ENCODE measurements at places on chromosomes 12 and 14.

- no peak for DNase-seq
These were observed 77.8 kb upstream of the MAX start for GRCh38 chr14:65179918-65180724.

DNA sequence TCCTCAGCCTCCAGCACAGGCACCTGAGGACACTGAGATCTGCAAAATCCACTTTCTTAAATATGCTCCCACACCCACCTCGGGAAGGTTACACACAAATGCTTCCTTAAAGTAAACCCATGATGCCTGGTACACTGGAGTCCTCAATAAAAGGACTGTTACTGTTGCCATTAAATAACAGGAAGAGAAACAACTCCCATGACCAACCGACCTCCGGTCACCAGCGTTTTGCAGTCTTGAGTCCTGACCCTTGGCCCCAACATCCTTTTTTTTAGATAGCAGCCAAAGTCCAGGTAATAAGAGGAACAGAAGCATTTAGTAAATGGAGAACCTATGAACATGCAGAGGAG is 42.4 kb downstream of the ITPK1 start:
- DNase-seq: no peak

GRCh38 chr14:58066115-58066514 is 85.9 kb downstream of the ARMH4 start:
- DNase-seq: no peak

DNA sequence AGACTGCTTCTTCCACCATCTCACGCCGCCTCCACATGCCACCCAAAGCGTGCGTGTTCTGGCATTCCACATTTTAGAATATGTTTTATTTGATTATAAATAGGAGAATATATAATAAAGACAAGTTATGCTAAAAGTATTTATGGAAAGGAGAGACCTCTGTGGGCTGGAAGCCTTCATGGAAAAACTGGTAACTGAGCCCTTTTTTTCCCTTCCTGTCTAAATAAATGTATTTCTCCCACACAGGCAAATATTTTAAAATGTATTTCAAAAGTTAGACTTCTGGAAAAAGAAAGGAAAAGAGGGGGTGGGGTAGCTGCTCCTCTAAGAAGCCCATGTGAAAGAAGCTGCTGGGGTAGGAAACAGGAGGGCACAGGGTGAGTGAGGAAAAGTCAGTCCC is 16.1 kb upstream of the NR4A1 start:
- no peak for DNase-seq

GRCh38 chr14:45811155-45811554 is 558.2 kb upstream of the MIS18BP1 start:
- no peak for DNase-seq

- DNase-seq: no peak
These were observed 28.8 kb upstream of the CLMN start for GRCh38 chr14:95348395-95349080.

DNA sequence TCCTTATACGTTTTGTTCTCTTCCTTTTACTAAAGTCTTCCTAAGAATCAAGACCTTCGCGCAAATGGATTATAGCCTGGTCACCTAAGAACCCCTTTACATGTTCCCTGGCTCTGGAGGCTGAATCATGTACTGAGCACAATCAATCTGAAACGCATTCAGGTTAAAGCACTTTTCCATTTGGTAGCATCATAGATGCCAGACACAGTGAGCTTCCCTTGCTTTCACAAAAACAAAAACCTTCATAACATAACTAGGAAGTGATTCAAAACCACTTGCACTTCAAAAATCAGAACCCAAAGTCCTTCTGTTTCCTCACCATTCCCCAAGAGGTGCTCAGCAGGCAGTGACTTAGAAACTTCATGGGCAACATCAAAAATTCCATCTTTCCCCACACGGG is 105.4 kb downstream of the CRACR2A start:
- DNase-seq: no peak

DNA sequence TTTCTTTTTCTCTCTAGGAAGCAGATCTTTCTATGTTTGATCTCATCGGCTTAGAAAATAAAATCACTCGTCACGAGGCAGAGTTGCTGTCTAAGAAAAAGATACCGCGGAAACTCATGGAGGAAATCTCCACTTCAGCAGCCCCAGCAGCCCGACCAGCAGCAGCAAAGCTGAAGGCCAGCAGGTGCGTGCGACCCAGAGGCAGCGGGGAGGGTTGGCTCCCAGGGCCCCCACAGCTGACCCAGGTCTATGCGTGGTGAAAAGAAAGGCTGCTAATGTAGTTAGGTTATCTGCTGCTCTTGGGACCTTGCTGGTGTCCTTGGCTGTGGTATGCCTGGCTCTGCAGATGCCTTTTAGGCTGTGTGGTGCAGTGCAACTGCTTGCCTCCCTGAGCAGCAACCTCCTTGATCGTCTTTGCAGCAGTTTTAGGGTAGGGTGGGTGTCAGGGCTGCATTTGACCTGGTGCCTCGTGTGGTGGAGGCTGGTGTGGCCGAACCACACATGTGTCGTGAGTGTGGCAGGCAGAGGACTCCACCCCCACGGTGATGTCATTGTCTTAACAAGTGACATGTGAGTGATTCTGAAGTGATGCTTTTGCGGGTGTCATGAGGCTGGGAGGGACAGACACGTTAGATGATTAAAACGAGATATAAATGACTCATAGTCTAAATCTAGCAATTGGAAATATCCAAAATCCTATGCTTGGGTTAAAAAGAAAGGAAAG is 68.6 kb downstream of the EP400 start:
- DNase-seq: no peak

DNA sequence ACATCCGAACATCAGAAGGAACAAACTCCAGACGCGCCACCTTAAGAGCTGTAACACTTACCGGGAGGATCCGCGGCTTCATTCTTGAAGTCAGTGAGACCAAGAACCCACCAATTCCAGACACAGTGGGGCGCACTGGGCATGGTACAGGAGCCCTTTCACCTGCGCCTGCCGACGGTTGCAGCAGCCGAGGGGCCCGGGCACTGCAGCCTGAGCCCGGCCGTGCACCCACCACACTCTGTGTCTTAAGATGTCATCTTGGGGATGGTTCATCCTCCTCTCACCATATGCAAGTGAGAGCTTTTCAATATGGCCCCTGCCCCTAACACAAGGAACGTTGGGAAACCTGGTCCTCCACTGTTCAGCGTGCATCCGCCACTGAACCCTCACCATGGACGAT is 288.3 kb downstream of the TTC8 start:
- DNase-seq: no peak

DNA sequence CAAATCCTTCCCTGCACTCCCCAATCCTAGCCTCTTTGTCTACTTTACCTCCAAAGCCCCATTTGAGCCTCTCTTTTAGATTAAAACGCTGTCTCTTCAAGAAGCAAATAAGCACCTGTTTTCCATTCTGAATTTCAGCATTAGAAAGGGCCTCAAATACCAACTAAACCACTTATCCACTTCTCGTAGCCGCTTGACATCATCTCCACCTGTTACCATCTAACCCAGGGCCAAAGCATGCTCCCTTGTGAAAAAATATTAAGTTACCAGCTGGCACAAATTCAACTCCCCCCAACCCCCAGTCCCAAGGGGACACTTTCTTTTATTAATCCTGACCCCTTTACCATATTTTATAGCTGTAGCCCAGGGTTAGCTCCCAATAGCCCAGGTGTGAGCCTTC is 43.1 kb downstream of the GPHB5 start:
- DNase-seq: no peak

DNA sequence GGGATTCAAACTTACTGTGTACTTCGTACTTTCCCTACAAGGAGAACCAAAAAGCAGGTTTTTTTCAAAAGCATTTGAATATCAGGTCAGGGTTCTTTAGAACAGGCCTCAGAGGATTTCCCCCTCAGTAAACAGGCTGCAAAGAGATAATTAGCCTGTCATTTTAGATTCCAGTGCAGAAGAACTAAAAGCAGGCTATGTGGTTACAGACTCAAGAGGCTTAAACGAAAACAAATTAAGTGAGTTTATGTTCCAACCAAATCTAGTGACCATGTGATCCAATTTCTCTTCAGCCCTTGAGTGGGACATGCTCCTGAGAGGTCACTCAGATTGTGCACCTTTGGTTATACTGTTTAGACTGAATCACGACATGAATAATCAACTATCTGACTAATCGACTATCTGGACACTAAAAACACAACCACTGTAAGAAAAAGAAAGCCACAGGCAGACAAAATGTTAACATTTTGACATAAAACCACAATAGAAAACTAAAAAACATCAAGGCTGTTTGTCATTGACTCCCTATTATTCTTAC is 4.5 kb downstream of the TMED8 start:
- DNase-seq: no peak

GRCh38 chr12:92337128-92337527 is 191.5 kb upstream of the BTG1 start:
- no peak for DNase-seq

GRCh38 chr14:100375266-100375962 is 52.3 kb downstream of the SLC25A47 start:
- no peak for DNase-seq

- no peak for DNase-seq
These were observed 249.6 kb upstream of the TBX3 start for GRCh38 chr12:114933428-114934160.

DNA sequence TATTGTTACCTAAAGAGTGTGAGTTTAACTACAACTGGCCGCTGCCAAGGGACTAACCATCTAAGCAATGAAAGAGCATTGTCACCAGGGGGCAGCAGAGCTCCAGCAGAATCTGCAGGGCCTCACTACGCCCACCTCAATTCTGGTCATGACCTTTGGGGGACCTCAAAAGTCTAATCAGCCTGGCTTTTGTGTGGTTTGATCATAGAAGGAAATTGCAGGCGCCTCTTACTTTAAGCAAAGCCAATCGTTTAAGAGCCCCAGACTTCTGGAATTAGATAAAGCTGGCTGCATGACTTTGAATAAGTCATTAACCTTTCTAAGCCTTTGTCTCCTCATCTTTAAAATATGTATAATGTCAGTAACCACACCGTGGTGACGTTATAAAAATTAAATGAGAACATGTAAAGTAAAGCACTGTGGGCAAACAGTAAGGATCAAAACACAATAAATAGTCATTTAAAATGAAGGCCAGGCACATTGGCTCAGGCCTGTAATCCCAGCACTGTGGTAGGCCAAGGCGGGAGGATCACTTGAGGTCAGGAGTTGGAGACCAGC is 58.6 kb downstream of the TBX3 start:
- no peak for DNase-seq

GRCh38 chr12:116650062-116650461 is 87.8 kb downstream of the SPRING1 start:
- DNase-seq: no peak

- DNase-seq: no peak
These were observed 80.0 kb upstream of the RPH3A start for GRCh38 chr12:112711507-112711906.

- no peak for DNase-seq
These were observed 195.6 kb downstream of the CHST11 start for GRCh38 chr12:104652358-104652757.

- no peak for DNase-seq
These were observed 100.2 kb downstream of the EPS8 start for GRCh38 chr12:15688838-15689625.

Measured in T-helper 22 cell (primary cell).